ENCODE measurements at places on chromosomes 1 and 21.

- DNase-seq, result no peak
Observed at GRCh38 chr1:27655151-27655937, 16.6 kb downstream of the IFI6 start.

- DNase-seq, result no peak
Observed at GRCh38 chr1:45354838-45355237, 14.6 kb upstream of the MUTYH start.

DNA sequence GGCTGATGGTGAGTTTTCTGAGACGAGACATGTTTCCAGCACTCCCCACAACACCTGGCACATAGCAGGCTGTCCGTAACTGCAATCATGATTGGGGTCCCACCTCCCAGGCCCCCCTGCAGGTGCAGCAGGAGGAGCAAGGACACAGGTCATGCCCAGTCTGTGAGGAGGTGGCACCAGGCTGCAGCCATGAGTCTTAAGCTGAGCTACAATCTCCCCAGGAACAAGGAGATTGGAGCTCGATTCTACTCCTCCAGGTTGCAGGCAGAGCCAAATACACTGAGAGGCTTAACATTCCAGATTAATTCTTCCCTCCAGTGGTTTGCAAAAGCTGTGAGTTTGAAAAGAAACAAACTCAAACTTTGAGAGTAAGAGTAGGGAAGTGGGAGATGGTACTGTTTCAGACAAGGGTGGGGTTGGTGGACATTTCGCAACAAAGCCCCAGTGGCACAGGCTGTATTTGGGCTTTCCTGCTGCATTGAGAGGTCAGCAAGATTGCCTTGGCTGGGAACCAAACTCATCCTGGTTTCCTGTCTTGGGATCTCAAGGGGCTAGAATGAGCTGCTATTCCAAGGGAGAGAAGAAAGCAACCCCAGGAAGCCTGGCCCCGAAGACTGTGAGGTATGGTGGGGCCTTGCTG, 64.8 kb upstream of the GALNT2 start:
- no peak for DNase-seq

DNA sequence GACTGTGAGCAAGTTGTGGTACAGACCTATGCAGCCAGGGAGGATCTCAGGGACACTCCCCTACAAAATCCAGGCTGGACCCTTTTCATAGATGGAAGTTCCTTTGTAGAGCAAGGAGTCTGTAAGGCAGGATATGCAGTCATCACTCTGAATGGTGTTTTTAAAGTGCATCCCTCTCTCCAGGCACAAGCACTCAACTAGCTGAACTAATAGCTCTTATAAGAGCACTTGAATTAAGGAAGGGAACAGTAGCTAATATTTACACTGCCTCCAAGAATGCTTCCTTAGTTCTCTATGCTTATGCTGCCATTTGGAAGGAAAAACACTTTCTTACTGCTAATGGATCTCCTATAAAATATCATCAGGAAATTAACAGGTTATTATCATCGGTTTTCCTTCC, 27.0 kb upstream of the SMYD3 start:
- DNase-seq, result no peak

DNA sequence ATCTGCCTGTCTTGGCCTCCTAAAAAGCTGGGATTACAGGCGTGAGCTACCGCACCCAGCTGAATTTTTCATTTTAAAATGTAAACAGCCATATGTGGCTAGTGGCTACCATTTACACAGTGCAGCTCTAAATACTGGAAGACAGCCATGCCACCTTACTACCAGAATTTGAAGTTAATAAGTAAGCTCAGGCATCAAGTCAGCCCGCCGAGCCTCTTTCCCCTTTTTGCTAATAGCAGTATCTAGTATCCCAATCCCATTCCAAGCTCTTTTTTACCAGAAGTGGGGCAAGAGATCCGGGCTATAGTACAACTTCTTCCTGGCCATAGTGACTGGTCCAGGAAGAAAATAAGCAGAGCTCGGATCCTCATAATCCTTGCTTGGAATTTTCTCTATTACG, 15.1 kb downstream of the TAF13 start:
- no peak for DNase-seq
